ENCODE measurements at places on chromosomes 2 and 18. TPM values are rescaled to one million over a fixed set of nuclear protein-coding genes. Genes with fewer than 3 reads are reported as not detected.

Gene CPLX4
- total RNA-seq, result not detected

Gene THSD7B
- not detected for total RNA-seq

Gene DUSP2
- total RNA-seq, result 0.12 TPM

Gene NOL4
- not detected for total RNA-seq

Gene SERPINB4
- not detected for total RNA-seq

Gene MYOM1
- total RNA-seq, result 0.98 TPM
